ENCODE measurements at places on chromosomes 11 and 22.

- DNase-seq, result no peak
Observed at GRCh38 chr11:56782167-56782847, 33.8 kb upstream of the OR9G4 start.

DNA sequence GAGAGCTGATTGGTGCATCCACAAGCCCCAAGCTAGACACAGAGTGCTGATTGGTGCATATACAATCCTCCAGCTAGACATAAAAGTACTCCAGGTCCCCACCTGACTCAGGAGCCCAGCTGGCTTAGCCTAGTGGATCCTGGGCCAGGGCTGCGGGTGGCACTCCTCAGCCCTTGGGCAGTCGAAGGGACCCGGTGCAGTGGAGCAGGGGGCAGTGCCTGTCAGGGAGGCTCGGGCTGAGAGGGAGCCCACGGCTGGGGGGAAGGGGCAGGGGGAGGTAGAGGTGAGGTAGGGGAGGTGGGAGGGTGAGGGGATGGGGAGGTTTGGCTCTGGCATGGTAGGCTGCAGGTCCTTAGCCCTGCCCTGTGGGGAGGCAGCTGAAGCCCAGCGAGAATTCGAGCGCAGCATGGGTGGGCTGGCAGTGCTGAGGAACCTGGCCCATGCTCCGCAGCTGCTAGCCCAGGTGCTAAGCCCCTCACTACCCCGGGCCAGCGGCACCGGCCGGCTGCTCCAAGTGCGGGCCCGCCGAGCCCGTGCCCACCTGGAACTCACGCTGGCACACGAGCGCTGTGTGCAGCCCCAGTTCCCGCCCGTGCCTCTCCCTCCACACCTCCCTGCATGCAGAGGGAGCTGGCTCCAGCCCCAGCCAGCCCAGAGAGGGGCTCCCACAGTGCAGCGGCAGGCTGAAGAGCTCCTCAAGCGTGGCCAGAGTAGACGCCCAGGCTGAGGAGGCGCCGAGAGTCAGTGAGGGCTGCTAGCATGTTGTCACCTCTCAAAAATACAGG lies 742.8 kb downstream of the FAM181B start:
- DNase-seq, result no peak

DNA sequence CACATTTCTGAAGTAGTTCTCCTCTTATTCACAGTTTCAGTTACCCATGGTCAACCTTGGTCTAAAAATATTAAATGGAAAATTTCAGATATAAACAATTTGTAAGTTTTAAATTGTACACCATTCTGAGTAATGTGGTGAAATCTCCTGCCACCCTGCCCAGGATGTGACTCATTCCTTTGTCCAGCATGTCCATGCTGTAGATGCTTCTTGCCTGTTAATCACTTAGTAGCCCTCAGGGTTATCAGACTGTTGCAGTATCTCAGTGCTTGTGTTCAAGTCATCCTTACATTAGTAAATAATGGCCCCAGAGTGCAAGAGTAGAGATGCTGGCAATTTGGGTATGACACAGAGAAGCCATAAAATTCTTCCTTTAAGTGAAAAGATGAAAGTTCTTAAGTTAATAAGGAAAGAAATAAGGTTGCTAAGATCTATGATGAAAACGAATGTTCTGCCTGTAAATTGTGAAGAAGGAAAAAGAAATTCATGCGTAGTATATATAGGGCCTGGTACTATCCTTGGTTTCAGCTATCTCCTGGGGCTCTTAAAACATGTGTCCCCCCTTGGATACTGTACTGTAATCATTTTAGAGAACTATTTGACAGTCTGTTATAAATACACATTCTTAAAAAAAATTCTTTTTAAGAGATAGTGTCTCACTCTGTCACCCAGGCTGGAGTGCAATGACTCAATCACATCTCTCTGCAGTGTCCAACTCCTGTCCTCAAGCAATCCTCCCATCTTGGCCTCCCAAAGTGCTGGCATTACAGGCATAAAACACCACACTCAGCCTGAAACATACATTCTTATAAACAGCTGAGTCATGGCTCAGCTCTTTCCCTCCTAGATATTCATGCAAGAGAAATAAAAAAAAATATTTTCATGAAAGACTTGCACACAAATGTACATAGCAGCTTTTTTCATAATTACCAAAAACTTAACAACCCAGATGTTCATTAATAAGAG lies 31.3 kb downstream of the MTNR1B start:
- no peak for DNase-seq

- DNase-seq, result no peak
Observed at GRCh38 chr11:32440916-32441315, 5.6 kb upstream of the WT1 start.

GRCh38 chr11:91707652-91708482 lies 516.8 kb upstream of the FAT3 start:
- DNase-seq, result no peak

DNA sequence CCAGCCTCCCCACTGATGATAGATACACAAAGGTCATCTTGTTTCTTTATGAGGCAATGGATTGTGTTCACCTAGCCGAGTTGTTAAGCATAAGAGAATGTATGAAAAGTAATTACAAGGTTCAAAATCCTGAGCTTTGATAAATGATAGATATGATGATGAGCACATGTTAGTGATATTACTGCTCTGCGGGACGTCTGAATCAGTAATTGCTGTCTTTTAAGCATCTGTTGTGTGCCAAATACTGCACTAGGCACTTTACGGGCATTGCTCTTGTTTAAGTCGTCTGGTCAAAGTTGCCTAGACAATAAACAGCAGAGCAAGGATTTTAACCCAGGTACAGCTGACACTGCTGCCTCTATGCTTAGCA lies 559 bp upstream of the RNF141 start:
- DNase-seq, result no peak

- DNase-seq, result no peak
Observed at GRCh38 chr11:12793506-12793905, 119.3 kb downstream of the TEAD1 start.

Measured in stimulated activated CD4-positive, alpha-beta T cell treated with anti-CD3 and anti-CD28 coated beads, TNF-alpha, amount 100 ng/mL, for 24 hours (primary cell).